ENCODE measurements at places on chromosomes 2 and 18.
A peak's percentile ranks its signal among the peaks of the same experiment; 100 is the strongest.

GRCh38 chr2:222307143-222307756, 8.5 kb upstream of the PAX3 start:
- DNase-seq: no peak

GRCh38 chr2:32930436-32930835, 16.3 kb upstream of the LTBP1 start:
- no peak for DNase-seq

GRCh38 chr18:62763101-62763521, 47.8 kb downstream of the PHLPP1 start:
- no peak for DNase-seq

DNA sequence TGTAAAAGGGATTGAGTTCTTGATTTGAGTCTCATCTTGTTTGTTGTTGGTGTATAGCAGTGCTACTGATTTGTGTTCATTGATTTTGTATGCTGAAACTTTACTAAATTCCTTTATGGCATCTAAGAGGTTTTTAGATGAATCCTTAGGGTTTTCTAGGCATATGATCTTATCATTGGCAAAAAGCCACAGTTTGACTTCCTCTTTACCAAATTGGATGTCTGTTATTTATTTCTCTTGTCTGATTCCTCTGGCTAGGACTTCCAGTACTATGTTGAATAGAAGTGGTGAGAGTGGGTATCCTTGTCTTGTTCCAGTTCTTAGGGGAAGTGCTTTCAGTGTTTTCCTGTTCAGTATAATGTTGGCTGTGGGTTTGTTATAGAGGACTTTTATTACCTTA, 4.8 kb downstream of the ANKAR start:
- no peak for DNase-seq

- DNase-seq: no peak
These were observed 12.1 kb downstream of the MAP4K3 start for GRCh38 chr2:39424951-39425350.

GRCh38 chr2:170411660-170412059, 233.7 kb downstream of the MYO3B start:
- no peak for DNase-seq

GRCh38 chr18:69958422-69958821, 10.7 kb upstream of the CD226 start:
- no peak for DNase-seq

DNA sequence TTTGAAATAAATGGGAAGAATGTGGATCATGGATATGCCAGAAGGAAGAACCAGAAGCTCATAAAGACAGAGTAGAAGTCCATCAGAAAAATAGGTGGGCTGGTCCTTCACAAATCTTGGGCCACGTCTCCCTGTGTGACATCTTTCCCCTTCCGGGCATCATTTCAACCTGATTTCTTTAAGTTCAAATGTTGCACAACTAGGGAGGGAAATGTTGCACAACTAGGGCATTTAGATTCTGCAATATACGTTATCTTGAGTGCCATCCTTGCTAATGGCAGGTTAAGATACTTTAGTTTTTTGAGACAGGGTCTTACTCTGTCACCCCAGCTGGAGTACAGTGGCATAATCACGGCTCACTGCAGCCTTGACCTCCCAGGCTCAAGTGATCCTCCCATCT, 129.6 kb downstream of the CERS6 start:
- no peak for DNase-seq

DNA sequence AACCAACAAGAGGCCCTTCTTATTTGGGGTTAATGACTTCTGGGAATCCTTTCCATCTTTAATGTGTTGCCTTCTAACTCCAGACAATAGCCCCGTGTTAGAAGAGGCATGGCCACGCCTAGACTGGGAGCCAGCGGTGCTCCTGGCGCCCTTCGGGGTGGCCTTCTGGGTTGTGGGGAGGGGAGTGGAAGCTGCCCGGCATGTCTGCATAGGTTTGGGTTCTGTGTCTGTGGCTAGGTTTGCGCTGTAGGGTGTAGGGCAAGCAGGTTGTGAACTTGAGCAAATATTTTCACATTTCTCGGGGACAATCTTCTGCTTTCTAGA, 40.4 kb downstream of the CELF4 start:
- DNase-seq: no peak

DNA sequence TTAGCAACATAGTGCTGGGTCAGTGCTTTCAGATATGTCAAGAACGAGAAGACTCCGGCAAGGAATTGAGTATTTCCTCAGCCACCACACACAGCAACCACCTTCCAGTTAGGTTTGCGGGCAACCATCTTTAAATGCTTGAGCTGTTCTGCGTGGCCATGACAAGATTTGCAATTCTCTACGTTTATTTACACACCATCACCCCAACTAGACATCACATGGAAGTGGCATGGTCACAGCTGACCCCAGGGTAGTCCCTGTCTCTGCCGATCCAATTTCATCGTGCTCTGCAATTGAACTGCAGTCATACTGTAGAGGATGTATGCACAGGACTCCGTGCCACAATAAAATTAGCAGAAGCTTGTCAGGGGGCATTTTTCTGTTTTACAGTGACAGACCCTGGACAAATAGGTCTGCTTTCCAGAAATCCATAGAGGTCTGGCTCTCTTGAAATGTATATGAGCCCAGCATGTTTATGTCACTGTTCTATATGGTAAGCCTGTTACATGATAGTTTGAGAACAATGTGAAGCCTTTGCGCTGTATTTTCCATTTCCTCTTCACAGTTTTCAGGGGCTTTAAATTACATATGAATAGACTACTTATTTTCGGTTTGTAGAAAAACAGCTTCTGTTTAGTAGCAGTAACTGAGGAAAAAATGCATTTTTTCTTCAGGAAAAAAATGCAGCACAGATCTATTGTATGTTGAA, 605.2 kb downstream of the NR4A2 start:
- DNase-seq: no peak

DNA sequence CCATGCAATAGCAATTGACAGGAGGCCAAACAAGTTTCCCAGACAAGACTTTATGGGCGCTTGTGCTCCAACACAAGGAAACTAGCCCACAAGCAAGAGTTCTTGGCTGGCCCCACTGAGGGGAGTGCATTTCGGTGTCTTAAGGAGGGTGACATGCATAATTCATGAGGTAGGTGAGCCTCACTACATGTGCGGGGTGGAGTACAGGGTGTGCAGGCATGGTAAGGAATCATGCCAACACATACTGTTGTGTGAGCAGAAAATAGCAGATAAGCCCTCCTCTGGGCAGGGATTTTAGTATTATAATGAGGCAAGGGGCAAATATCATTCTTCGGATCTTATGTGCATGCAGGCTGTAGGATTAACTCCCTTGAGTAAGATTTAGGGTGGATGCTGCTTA, 78.7 kb upstream of the SLC1A4 start:
- DNase-seq: no peak

DNA sequence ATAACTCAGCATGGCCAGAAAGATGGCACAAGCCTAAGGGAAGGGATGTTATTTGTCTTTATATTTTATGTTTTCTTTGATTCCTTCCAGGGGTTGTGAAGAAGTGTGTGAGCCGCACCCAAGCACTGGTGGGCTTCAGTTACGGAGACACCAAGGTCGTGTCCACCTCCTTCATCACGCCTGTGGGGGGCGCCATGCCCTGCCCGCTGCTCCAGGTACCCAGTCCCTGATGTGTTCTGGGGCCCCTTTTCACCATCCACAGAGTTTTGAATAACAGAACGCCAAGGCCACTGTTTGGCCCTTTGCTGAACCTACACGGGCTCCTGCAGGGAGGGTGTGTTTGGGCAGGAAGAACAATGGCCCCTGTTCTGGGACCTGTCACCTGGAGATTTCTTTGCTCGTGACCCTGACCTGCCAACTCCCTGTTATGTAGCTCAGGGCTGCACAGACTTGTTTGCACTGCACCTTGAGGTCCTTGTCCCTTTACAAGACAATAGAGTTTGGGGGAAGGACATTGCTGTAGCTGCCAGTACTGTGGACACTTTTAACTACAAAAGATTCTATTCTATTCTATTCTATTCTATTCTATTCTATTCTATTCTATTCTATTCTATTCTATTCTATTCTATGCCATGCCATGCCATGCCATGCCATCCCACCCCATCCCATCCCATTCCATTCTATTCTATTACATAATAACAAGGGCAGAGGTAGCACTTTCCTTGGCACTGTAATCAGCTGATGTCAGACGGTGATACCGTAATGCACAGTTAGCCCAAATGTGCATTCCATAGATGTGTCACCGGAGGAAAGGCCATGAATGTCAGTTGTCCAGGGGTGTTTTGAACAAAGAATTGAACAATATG, 48.2 kb upstream of the CNGA3 start:
- DNase-seq: no peak

- peak; percentile 46 for DNase-seq
These were observed 11.5 kb downstream of the TEX44 start for GRCh38 chr2:231604101-231604684.

GRCh38 chr2:74778381-74779264, 55.3 kb upstream of the HK2 start:
- DNase-seq: peak; percentile 20

DNA sequence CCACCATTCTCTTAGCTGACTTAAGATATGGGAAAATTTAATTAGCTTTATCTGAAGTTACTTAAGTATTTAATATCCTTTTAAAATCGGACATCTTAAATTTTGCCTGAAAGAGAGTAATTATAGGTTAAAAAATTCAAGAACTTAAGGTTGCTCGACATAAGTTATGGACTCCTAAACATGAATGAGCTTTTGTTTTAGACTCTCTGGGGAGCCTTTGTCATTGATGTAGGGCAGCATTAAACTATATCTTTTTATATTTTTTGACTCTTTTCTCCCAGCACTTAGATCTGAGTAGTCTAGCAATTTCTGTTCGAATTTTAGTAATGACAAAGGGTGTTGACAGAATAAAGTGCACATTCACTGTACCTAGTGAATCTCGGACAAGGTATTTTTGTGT, 4.7 kb downstream of the PHLPP1 start:
- DNase-seq: no peak

GRCh38 chr2:176140513-176141317, 10.6 kb upstream of the HOXD4 start:
- DNase-seq: peak; percentile 34

- no peak for DNase-seq
These were observed 124.9 kb upstream of the TTC27 start for GRCh38 chr2:32502941-32503340.

GRCh38 chr18:34548973-34549294, 161.2 kb upstream of the DTNA start:
- no peak for DNase-seq

DNA sequence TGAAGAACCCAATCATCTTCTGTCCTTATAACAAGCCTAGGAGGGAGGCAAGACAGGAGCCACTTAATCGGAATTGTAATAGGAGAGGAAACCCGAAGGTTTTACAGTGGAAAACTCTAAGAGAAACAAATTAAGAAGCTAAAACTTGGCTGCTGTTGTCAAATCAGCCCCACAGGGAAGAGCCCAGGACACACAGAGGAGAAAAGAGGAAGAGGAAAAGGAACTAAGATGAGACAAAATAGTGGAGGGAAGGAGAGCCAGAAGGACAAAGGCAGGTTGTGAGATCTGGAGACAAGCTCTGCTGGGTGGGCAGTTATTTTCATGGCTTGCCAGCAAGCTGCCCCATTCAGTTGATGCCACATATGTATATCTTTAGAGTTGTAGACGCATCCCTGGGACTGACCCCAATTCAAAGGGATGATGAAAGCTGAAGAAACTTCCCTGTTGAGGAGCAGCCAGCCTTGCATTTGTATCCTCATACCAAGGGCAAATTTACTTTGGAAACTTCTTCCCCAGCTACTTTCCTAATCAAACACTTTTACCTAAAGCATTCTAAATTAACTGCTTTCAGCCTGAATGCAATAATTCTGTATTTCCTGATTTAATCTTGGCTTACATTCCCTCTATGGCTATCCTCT, 499.8 kb upstream of the MEIS1 start:
- no peak for DNase-seq

DNA sequence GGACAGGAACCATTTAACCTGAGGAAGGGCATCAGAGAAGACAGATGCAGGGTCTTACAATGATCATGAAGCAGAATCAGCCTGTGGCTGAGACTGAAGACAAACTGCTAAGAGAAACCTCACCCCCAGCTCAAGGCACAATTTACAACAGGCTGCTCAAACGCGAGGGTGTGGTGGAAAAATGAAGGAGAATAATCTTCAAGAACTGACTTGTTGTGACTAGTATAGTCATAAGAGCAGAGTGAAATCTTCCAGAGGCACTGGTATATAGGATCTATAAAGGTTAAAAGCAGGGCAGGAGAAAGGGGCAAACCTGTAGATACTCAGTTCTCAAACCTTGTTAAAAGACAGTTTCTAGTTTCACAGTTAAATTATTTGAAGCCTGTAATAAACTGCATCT, 1155.8 kb upstream of the TMEFF2 start:
- no peak for DNase-seq

- DNase-seq: no peak
These were observed 30.2 kb downstream of the UGP2 start for GRCh38 chr2:63871864-63872263.

DNA sequence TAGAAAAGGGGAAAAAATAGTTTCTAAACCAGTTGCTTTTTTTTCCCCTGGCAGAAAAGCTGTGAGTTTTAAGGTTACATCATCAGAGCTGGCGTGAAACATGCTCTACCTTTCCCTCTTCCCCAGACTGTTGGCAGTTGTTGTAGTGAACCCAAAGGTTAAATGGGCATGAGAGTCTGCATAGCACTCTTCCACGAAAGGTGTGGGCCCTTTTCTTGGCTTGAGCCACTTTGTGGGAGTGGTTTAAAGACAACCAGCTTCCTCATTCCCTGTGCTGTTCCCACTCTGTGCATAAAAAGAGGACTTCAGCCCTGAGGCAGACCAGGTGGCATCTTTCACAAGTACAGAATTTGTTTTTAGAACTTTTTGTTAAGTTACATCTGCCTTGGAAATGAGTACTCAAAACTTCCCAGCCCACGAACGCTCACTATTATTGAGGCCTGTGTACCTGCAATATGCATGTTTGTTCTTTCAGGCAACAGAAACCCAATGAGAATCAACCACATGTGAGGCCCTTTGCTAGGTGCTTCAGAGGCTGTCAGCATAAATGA, 243.8 kb downstream of the BABAM2 start:
- DNase-seq: no peak

DNA sequence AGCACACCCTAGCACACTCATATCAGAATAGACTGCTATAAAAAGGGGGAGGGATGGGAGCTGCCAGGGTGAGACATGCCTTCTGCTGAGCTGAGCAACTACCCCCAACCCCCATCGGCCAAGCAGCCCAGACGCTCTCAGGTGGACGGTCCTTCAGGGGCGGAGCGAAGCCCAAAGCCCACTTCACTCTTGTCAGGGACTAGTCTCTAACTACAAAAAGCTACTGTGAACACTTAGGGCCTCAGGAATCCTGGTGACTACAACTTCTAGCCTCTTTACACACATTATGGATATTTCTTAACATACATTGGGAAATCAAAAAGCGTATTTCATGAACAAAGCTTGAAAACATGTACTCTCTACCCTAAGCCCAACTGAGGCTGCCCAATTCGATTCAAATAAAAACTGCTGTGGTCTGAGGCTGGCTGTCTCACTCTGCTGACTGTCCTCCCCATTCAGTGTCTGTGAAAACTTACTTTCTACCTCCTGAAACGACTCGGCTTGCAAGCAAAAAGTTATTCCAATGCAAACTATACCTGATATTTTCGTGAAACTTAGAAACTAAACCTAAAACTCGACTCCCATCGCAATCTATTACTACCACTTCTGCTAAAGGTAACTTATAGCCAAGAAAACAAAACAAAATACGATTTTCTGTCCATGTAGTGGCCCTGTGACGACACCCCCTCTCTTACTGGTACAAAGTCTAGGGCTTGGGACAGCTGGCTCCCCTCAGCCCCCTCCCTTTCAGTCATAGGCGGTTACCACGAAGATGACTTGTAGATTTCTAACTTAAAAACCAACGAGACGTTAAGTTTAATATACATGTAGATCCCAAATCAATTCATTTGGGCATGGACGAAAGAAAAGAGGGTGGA, 1.2 kb downstream of the SERTAD2 start:
- no peak for DNase-seq

- DNase-seq: no peak
These were observed 48.2 kb upstream of the KIDINS220 start for GRCh38 chr2:8885449-8886201.

Measured in SW 1271 (cell line).